H1 (cell line): ENCODE measurements at places on chromosomes 3 and 15.

DNA sequence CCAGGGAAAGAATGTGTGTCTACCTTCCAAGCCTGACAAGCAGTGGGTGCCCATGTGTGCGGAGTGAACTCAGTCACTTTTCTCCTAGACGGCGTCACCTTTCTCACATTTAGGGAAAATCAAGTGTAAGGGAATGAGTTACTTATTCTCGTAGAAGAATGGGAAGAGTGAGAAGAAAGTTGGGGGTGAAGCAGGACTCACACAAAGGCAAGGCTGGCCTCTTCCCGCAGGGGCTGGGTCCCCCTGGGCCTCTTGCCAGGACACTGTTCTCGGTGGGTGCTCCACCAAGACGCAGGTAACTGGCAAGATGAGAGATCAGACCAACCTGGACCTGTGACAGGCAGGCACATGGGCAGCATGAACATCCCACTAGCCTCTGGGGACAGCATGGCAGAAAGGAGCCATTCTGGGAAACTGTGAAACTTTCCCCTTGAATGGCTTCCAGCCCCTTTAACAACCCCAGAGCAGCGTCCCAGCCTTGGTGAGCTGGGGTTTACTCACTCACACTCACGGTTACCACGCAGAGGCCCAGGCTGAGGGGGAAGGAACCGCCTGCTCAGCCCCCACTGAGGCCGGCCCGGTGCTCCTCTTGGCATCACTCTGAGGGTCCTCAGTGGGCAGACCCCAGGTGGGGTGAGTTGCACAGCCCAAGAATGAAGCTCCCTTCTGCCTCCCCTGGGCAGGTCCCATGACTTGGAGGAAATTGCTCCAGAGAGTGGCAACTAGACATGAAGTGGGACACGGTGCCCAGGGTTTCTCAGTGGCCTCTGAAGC, 15.0 kb upstream of the SRP14 start:
- DNase-seq: no peak

DNA sequence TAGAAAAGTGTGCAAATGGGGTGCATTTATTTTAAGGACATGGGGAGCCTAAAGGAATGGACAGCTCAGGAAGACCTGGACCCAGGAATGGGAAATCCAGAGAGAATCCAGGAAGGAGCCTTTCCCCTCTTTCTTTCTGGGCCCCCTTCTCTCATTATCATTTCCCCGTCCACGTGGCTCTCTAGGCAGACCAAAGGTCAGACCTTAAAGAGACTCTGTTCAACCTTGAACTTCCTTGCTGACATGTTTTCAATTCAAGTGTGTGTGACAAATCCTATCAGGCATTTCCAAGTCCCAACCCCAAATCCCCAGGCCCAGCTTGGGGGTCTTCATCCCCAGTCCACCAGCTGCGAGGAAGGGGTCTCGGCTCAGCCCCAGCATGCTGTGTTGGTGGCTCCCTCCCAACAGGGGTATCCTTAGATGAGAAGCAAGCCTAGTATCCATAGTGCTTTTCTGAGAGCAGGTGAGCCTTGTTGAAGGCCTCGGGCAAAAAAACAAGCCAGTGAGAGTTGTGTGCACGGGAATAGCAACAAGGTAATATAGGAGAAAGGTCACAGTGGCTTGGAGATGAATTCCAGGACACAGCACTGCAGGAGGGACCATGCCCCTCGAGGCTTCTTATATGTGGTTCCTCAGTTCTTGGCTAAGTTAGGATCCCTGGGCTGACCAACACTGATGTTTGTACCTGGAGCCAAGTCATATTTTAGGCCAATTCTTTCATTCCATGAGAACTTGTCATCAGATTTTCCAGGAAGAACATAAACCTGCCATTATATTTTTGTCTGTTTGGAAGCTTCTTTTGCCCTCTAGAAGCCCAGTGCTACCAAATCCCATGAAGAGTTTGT, 130.0 kb downstream of the ASB7 start:
- no peak for DNase-seq

GRCh38 chr3:124811436-124811835, 75.7 kb downstream of the ITGB5 start:
- DNase-seq: no peak

DNA sequence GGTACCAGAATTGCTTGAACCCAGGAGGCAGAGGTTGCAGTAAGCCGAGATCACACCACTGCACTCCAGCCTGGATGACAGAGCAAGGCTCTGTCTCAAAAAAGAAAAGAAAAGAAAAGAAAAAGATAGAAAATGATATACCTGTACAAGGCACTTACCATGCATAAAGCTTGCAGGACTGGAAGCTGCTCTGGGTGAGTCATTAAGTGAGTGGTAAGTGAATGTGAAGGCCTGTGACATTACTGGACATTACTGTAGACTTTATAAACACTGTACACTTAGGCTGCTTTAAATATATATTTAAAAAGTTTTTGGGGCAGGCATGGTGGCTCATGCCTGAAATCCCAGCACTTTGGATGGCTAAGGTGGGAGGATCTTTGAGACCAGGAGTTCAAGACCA, 99.2 kb downstream of the SLMAP start:
- no peak for DNase-seq

GRCh38 chr15:48644467-48644826, 1.1 kb downstream of the FBN1 start:
- DNase-seq: no peak

DNA sequence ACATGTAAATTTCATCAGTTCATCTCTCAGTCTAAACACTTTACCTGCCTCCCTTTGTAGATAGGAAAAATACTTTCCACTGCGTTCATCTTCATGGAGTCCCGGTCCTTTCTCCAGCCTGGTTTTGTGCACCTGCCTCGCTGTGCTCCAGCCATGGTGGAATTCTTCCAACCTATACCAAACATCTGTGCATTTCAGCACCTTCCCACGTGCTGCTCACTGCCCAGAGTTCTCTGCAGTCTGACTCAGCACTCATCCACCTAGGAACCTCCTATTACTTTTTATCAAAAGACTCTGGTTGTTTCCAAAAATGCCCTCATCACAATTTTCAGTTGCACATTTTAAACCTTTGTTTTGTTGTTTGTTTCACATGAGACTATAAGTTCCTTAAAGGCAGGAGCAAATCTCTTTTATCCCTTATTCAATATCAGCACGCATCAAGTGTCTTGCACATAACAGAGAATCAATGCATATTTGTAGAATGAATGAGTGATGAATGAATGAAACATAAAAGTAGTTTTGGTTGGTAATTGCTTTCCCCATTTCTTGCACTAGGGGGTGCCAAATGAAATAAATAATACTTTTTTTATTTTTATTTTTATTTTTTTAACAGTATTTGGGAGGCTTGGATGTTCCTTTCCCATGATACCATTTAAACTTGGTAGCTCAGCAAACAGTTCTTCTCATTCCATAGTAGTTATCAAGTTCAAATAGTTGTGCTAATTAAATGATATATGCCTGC, 30.2 kb upstream of the ADAMTS9 start:
- no peak for DNase-seq

- DNase-seq: no peak
Measured at GRCh38 chr15:34815836-34816235, 20.5 kb upstream of the ACTC1 start.

- no peak for DNase-seq
Measured at GRCh38 chr15:52503788-52504496, 24.7 kb downstream of the MYO5A start.

- DNase-seq: no peak
Measured at GRCh38 chr15:100275641-100276040, 66.1 kb downstream of the ADAMTS17 start.
